ENCODE measurements at places on chromosomes 4 and X. TPM values are rescaled to one million over a fixed set of nuclear protein-coding genes. Genes with fewer than 3 reads are reported as not detected.

DNA sequence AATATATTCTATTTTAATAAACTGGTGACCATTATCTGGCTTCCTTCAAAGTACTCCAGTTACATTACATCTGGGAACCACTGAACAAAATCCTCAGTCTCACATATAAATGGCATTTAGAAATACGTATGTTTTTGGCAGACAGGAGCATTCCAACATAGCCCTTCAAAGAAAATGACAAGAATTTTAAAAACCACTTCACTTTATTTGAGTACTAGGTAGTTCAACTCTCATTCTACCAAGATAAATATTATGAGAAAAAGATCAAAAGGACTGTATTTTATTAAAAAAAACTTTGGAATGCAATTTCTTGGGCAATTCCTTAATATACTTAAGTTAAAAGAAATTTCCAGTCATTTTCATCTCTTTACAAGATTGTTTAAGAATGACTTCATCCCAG, 17.6 kb downstream of the TNIP3 start:
- DNase-seq = no peak

- no peak for DNase-seq
Observed at GRCh38 chrX:155266439-155266838, 2.1 kb upstream of the RAB39B start.

GRCh38 chr4:96637971-96638412, 798.1 kb downstream of the PDHA2 start:
- DNase-seq = no peak

- no peak for DNase-seq
Observed at GRCh38 chr4:19936476-19936875, 315.2 kb upstream of the SLIT2 start.

- peak; percentile 54 for DNase-seq
Observed at GRCh38 chr4:7788694-7789425, 150.8 kb downstream of the AFAP1 start.

The SATL1 gene
- total RNA-seq = not detected

The SPANXD gene
- total RNA-seq = not detected
